ENCODE measurements at places on chromosomes 7 and 10.

DNA sequence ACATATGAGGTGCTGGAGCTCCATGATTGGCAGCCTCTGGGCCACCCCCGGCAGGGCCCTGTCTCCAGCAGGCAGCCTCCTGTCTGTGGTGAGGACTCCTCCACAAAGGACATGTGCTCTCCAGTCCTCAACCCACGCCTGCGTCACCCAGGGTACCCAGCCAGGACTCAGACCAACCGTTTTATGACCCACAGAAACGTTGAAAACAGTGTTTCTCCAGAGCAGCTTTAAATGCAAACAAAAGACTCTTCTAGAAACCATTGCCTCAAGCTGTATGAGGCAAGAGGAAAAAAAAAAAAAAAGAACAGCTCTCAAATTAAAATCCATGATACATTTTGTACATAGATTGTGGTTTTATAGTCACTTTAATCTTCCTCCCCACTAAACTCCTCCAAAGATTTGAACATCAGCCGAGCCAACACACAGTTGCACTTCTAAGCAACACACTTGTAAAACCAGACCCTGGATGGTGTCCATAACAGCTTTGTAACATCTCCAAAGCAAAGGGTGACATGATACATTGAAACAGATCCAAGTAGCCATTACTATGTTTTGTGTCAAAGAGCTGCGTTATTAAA, 175.0 kb upstream of the LYZL2 start:
- H3K27ac ChIP-seq: no peak overlapping the region
- no peaks in the 10 kb centered on the region for H3K4me1 ChIP-seq
- DNase-seq: no peak
- no peak overlapping the region for H3K4me3 ChIP-seq

DNA sequence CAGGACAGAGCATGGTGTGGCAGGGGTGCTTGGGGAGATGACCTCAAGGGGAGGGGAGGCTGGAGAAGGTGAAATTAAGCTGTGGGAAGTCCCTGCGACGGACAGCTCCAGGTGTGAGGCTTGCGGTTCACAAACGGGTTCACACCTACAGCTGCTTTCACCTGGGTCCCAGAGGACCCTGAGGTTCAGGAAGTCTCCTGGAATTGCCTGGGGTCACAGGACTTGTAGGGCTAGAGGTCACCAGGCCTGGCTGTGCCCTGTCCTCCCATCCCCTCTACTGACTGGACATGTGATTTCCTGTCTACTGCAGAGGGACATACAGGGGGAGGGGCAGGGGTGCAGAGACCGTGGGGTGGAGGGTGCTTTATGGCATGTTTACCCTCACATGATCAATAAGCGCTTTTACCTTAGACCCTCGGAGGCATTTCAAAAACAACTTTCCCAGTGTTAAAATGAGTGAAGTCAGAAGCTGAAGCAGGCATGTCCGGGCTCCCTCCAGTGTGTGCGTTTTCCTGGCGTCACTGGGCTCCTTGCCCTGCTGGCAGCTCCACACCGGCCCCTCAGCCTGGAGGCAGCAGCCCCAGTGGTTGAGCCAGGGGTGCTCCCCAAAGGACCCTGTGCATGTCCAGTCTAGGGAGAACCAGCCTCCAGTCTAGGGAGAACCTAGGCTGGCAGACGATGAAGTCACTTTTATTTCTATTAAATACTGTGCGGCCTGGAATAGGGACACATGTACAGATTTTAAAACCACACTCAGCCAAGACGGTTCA, 66.6 kb upstream of the IGFBP3 start:
- no peak overlapping the region for H3K4me3 ChIP-seq
- no peaks in the 10 kb centered on the region for H3K4me1 ChIP-seq
- no peak for DNase-seq
- H3K27me3 ChIP-seq: no peaks in the 10 kb centered on the region
- H3K36me3 ChIP-seq: no peaks in the 10 kb centered on the region

GRCh38 chr7:69510114-69510513, 88.2 kb upstream of the AUTS2 start:
- peaks cover 9% of the 10 kb centered on the region for H3K27me3 ChIP-seq
- H3K4me3 ChIP-seq: no peak overlapping the region
- H3K27ac ChIP-seq: no peak overlapping the region
- DNase-seq: no peak

DNA sequence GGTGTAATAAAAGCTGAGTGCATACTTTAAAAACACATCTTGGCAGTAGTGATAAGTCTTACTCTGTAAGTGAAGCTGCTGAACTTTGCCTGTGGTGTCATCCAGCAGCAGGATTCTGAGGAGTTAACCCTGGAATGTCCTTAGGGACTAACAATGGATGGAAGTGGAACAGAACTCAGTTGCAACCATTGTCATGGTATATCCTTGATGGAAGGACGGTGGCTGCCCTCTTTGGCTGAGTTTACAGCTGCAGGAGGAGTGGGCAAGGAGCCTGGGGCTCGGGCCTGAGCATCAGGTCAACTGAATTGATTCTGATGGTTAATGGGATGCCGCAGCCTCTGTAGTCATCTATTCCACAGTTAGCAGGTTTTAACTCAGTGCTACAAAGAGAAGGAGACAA, 56.2 kb downstream of the MRC1 start:
- H3K4me1 ChIP-seq: no peaks in the 10 kb centered on the region
- DNase-seq: no peak
- no peaks in the 10 kb centered on the region for H3K36me3 ChIP-seq
- peaks cover 22% of the 10 kb centered on the region for H3K27me3 ChIP-seq
- no peak overlapping the region for H3K4me3 ChIP-seq
